Bronchial epithelial cell (primary cell): ENCODE measurements at places on chromosomes 13 and 19. TPM values are rescaled to one million over a fixed set of nuclear protein-coding genes. Genes with fewer than 3 reads are reported as not detected.

Gene ZNF780A
- total RNA-seq = 9.7 and 14.0 TPM in 2 replicates

Gene NKPD1
- 0.53 and 1.0 TPM in 2 replicates for total RNA-seq

Gene CDX2
- total RNA-seq = not detected in 2 replicates

Gene ACTMAP
- total RNA-seq = 0.26 TPM in 2 replicates

Gene PRTN3
- not detected in 2 replicates for total RNA-seq

Gene TINCR
- total RNA-seq = 4.2 and 10.1 TPM in 2 replicates

Gene HIPK4
- total RNA-seq = 0.26 TPM in 1 of 2 replicates, not detected in the other

Gene ACP5
- 24.5 and 26.2 TPM in 2 replicates for total RNA-seq

Gene ARHGAP45
- total RNA-seq = 9.0 and 11.8 TPM in 2 replicates

Gene SYNGR4
- total RNA-seq = not detected in 2 replicates

Gene SIAH3
- not detected in 2 replicates for total RNA-seq

Gene KL
- not detected in 2 replicates for total RNA-seq

Gene TMEM59L
- 0.13 and 0.79 TPM in 2 replicates for total RNA-seq

Gene IGFL3
- not detected in 2 replicates for total RNA-seq

Gene GJA3
- 0.26 and 1.5 TPM in 2 replicates for total RNA-seq

Gene LRP3
- total RNA-seq = 9.0 and 10.2 TPM in 2 replicates

Gene PNMA8A
- 0.79 and 4.2 TPM in 2 replicates for total RNA-seq

Gene METTL21C
- not detected in 2 replicates for total RNA-seq

Gene PRR22
- 0.26 and 0.53 TPM in 2 replicates for total RNA-seq

Gene LGALS14
- total RNA-seq = not detected in 2 replicates

Gene MIDN
- total RNA-seq = 15.8 and 31.1 TPM in 2 replicates

Gene NRTN
- total RNA-seq = 0.51 and 1.3 TPM in 2 replicates

Gene NCR1
- not detected in 2 replicates for total RNA-seq

Gene TNFRSF19
- total RNA-seq = 1.3 and 3.2 TPM in 2 replicates

Gene ZNF709
- 0.26 and 0.64 TPM in 2 replicates for total RNA-seq

Gene CYP2F1
- not detected in 2 replicates for total RNA-seq

Gene RNF126
- 28.3 and 42.6 TPM in 2 replicates for total RNA-seq

Gene LILRA6
- total RNA-seq = not detected in 2 replicates

Gene DACT3
- under 0.01 and 0.13 TPM in 2 replicates for total RNA-seq

Gene RCBTB1
- total RNA-seq = 10.4 and 21.3 TPM in 2 replicates

Gene GPX4
- total RNA-seq = 274 and 291 TPM in 2 replicates

Gene TRPC4
- total RNA-seq = 0.26 TPM in 1 of 2 replicates, not detected in the other

Gene MBD3L5
- not detected in 2 replicates for total RNA-seq

Gene ZNF90
- 2.1 and 2.7 TPM in 2 replicates for total RNA-seq

Gene PLK5
- not detected in 2 replicates for total RNA-seq

Gene SERP2
- total RNA-seq = 0.77 and 1.1 TPM in 2 replicates

Gene JUNB
- 158 and 179 TPM in 2 replicates for total RNA-seq

Gene CEBPA
- 10.8 and 17.4 TPM in 2 replicates for total RNA-seq

Gene FSD1
- total RNA-seq = 0.13 and 0.26 TPM in 2 replicates

Gene PTBP1
- total RNA-seq = 99.0 TPM in 2 replicates

Gene PLIN3
- total RNA-seq = 49.8 and 71.2 TPM in 2 replicates

Gene NLRP4
- not detected in 2 replicates for total RNA-seq

Gene ATXN8OS
- not detected in 2 replicates for total RNA-seq

Gene CGB8
- 0.26 TPM in 1 of 2 replicates, not detected in the other for total RNA-seq

Gene VSIG10L
- total RNA-seq = 0.53 and 2.8 TPM in 2 replicates

Gene RNF17
- total RNA-seq = not detected in 2 replicates

Gene ZBTB32
- not detected in 2 replicates for total RNA-seq

Gene SIGLEC14
- not detected in 2 replicates for total RNA-seq

Gene PCDH17
- under 0.01 TPM in 2 replicates for total RNA-seq

Gene C13orf46
- total RNA-seq = not detected in 2 replicates

Gene MEIOSIN
- not detected in 2 replicates for total RNA-seq

Gene ZNF699
- 8.8 and 11.6 TPM in 2 replicates for total RNA-seq

Gene HAUS8
- total RNA-seq = 1.3 and 1.7 TPM in 2 replicates

Gene AKAP8
- total RNA-seq = 16.8 TPM in 2 replicates

Gene MBD3L3
- total RNA-seq = not detected in 2 replicates

Gene BRSK1
- total RNA-seq = 0.51 and 0.53 TPM in 2 replicates

Gene KLK15
- not detected in 2 replicates for total RNA-seq

Gene MYPOP
- 0.53 and 0.90 TPM in 2 replicates for total RNA-seq

Gene C19orf73
- 0.53 and 1.9 TPM in 2 replicates for total RNA-seq

Gene GTF2F1
- 52.7 and 63.6 TPM in 2 replicates for total RNA-seq
